ENCODE measurements at places on chromosomes 13 and 19. TPM values are rescaled to one million over a fixed set of nuclear protein-coding genes. Genes with fewer than 3 reads are reported as not detected.

DNA sequence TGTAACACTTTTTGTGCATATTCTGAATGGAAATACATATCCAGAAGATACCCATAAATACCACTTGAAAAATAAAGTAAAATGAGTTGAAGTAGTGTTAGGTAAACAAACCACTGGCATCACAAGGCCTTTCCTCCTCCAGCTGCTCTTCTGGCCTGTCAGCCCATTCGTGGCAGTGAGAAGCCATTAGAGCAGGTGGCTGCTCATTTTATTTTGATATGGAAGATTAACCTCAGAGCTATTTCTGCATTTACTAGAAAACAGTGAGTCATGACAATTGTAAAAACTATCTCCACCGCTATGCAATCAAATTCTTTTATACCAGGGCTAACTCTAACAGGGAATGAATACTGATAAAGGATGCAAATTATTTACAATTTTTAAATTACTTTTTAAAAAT is 2898.1 kb downstream of the PCDH9 start:
- H3K4me1 ChIP-seq: no peaks in the 10 kb centered on the region
- H3K4me3 ChIP-seq: no peak overlapping the region
- no peaks in the 10 kb centered on the region for H3K36me3 ChIP-seq
- H3K27me3 ChIP-seq: no peaks in the 10 kb centered on the region

DNA sequence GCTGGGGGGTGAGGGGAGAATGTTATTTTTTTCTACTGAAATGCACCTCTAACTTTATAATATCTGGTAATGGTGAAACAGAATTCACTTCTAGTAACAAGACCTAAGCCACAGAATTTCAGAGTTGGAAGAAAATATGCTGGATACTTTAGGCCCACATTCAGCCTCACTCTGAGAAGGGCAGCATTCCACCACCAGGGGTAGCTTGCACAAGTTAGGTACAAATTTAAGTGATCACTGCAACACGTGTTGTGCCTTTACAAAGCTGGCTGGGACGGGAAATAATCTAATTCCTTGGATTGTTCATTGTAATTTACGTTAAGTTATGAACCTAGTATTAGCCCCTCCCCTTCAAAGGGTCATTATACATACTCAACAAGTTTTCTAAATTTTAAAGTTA is 192.3 kb downstream of the RGCC start:
- no peaks in the 10 kb centered on the region for H3K36me3 ChIP-seq
- H3K4me1 ChIP-seq: peaks cover 3% of the 10 kb centered on the region
- no peak for DNase-seq
- H3K27ac ChIP-seq: no peak overlapping the region
- H3K4me3 ChIP-seq: no peak overlapping the region

- no peaks in the 10 kb centered on the region for H3K27me3 ChIP-seq
- no peak overlapping the region for H3K27ac ChIP-seq
- H3K4me3 ChIP-seq: no peak overlapping the region
- H3K4me1 ChIP-seq: no peaks in the 10 kb centered on the region
- peaks cover 3% of the 10 kb centered on the region for H3K36me3 ChIP-seq
Measured at GRCh38 chr13:32429433-32429909, 1.5 kb upstream of the N4BP2L1 start.

DNA sequence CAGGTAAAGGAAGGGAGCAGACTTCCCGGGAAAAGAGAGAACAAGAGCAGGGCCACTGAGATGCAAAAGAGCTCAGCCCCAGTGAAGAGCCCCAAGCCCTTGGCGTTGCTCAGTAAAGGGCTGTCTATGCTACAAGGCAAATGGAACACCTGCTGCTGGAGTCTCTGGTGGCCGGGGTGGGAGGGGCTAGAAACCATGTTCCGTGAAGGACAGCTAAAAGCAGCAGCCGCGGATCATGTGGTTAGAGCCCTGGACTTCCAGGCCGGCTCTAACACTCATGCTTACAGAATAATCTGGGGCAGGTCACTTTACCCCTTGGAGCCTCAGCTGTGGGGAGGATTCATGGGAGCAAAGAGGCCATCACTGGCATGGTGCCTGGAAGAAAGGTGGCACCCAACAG is 17.8 kb downstream of the POU2F2 start:
- H3K4me3 ChIP-seq: no peak overlapping the region
- no peaks in the 10 kb centered on the region for H3K36me3 ChIP-seq
- H3K27me3 ChIP-seq: no peaks in the 10 kb centered on the region
- DNase-seq: no peak
- peaks cover 36% of the 10 kb centered on the region for H3K4me1 ChIP-seq

The IZUMO4 gene
- polyA plus RNA-seq: 10.3 TPM

GRCh38 chr13:99357131-99357596 is 50.0 kb upstream of the GPR183 start:
- H3K27ac ChIP-seq: peak overlapping the region; percentile 70
- no peak overlapping the region for H3K4me3 ChIP-seq
- H3K27me3 ChIP-seq: no peaks in the 10 kb centered on the region
- peaks cover 32% of the 10 kb centered on the region for H3K36me3 ChIP-seq
- no peak for DNase-seq

DNA sequence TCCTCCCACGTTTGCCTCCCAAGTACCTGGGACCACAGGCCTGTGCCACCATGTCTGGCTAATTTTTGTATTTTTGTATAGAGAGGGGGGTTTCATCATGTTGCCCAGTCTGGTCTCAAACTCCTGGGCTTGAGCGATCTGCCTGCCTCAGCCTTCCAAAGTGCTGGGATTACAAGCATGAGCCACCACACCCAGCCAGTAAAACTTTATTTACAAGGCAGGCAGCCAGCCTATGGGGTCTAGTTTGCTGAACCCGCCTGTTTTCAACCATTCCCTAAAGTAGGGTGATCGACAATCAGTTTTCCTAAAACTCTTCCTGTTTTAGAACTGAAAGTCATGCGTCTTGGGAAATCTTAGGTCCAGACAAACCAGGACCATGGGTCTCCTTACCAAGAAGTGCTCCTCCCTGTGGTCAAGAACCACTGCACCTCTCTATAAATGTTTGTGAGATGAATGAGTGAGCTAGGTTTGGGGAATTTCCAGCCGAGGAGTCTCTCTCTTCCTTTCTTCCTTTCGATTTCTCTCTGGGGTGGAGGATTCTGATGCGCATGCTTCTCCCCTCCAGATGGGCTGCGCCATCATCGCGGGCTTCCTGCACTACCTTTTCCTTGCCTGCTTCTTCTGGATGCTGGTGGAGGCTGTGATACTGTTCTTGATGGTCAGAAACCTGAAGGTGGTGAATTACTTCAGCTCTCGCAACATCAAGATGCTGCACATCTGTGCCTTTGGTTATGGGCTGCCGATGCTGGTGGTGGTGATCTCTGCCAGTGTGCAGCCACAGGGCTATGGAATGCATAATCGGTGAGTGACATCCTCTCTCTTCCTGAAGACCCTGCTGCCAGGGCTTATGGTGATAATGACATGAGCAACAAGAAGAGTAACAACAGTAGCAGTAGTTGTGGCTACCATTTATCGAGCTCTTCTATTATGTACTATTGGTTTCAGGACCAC is 38.7 kb downstream of the ADGRE1 start:
- H3K27ac ChIP-seq: peak overlapping the region; percentile 59
- H3K27me3 ChIP-seq: peaks cover 11% of the 10 kb centered on the region
- H3K4me1 ChIP-seq: no peaks in the 10 kb centered on the region
- peak overlapping the region; percentile 49 for H3K4me3 ChIP-seq

- no peak overlapping the region for H3K4me3 ChIP-seq
- no peak for DNase-seq
- no peaks in the 10 kb centered on the region for H3K27me3 ChIP-seq
- no peaks in the 10 kb centered on the region for H3K36me3 ChIP-seq
- no peak overlapping the region for H3K27ac ChIP-seq
- no peaks in the 10 kb centered on the region for H3K4me1 ChIP-seq
Measured at GRCh38 chr13:22110368-22110767, 439.5 kb downstream of the FGF9 start.

- no peaks in the 10 kb centered on the region for H3K4me1 ChIP-seq
- no peak overlapping the region for H3K4me3 ChIP-seq
- H3K27me3 ChIP-seq: no peaks in the 10 kb centered on the region
- no peak for DNase-seq
- H3K27ac ChIP-seq: no peak overlapping the region
- H3K36me3 ChIP-seq: peaks cover 18% of the 10 kb centered on the region
Measured at GRCh38 chr13:29538652-29539040, 56.8 kb downstream of the SLC7A1 start.

GRCh38 chr19:17757125-17757524 is 5.8 kb downstream of the FCHO1 start:
- H3K27me3 ChIP-seq: no peaks in the 10 kb centered on the region
- DNase-seq: peak; percentile 76
- 0 out of 2 replicates have a peak, but pooled peaks cover 9% of the 10 kb centered on the region for H3K4me1 ChIP-seq
- H3K27ac ChIP-seq: no peak overlapping the region
- H3K36me3 ChIP-seq: no peaks in the 10 kb centered on the region

GRCh38 chr19:42961119-42961518 is 24.1 kb upstream of the PSG7 start:
- no peaks in the 10 kb centered on the region for H3K27me3 ChIP-seq
- no peak for DNase-seq
- no peak overlapping the region for H3K27ac ChIP-seq
- no peak overlapping the region for H3K4me3 ChIP-seq
- no peaks in the 10 kb centered on the region for H3K36me3 ChIP-seq

- no peak overlapping the region for H3K4me3 ChIP-seq
- peaks cover 37% of the 10 kb centered on the region for H3K36me3 ChIP-seq
- H3K27ac ChIP-seq: peak overlapping the region; percentile 85
- DNase-seq: no peak
Measured at GRCh38 chr13:110471833-110472162, 89.7 kb downstream of the RAB20 start.

GRCh38 chr13:102657630-102658029 is 37.2 kb downstream of the METTL21C start:
- H3K27me3 ChIP-seq: no peaks in the 10 kb centered on the region
- no peak for DNase-seq
- no peak overlapping the region for H3K4me3 ChIP-seq
- no peak overlapping the region for H3K27ac ChIP-seq

DNA sequence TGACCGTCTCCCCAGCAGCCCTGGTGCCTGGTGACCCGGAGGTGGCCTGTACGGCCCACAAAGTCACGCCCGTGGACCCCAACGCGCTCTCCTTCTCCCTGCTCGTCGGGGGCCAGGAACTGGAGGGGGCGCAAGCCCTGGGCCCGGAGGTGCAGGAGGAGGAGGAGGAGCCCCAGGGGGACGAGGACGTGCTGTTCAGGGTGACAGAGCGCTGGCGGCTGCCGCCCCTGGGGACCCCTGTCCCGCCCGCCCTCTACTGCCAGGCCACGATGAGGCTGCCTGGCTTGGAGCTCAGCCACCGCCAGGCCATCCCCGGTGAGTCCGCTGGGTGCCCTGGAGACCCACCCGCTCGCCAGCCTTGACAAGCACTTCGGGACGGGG is 2.2 kb downstream of the MADCAM1 start:
- no peak overlapping the region for H3K4me3 ChIP-seq
- H3K27ac ChIP-seq: no peak overlapping the region
- H3K36me3 ChIP-seq: no peaks in the 10 kb centered on the region
- H3K27me3 ChIP-seq: peaks cover 6% of the 10 kb centered on the region
- H3K4me1 ChIP-seq: no peaks in the 10 kb centered on the region

GRCh38 chr19:17107546-17108452 is 32.2 kb downstream of the MYO9B start:
- H3K4me1 ChIP-seq: peaks cover 13% of the 10 kb centered on the region
- DNase-seq: peak; percentile 57
- no peak overlapping the region for H3K4me3 ChIP-seq
- H3K27ac ChIP-seq: peak overlapping the region; percentile 95
- H3K27me3 ChIP-seq: no peaks in the 10 kb centered on the region
- peaks cover 15% of the 10 kb centered on the region for H3K36me3 ChIP-seq

GRCh38 chr19:14182476-14182875 is 23.5 kb downstream of the ADGRL1 start:
- H3K27me3 ChIP-seq: no peaks in the 10 kb centered on the region
- H3K4me1 ChIP-seq: no peaks in the 10 kb centered on the region
- H3K4me3 ChIP-seq: no peak overlapping the region
- peak; percentile 42 for DNase-seq
- no peaks in the 10 kb centered on the region for H3K36me3 ChIP-seq
- H3K27ac ChIP-seq: no peak overlapping the region

The ELF1 gene
- 11.1 TPM for polyA plus RNA-seq

- no peak overlapping the region for H3K4me3 ChIP-seq
- peaks cover 24% of the 10 kb centered on the region for H3K4me1 ChIP-seq
- H3K27me3 ChIP-seq: no peaks in the 10 kb centered on the region
Measured at GRCh38 chr13:42893214-42893671, 98.8 kb downstream of the EPSTI1 start.

The PRRG2 gene
- polyA plus RNA-seq: 0.42 TPM

DNA sequence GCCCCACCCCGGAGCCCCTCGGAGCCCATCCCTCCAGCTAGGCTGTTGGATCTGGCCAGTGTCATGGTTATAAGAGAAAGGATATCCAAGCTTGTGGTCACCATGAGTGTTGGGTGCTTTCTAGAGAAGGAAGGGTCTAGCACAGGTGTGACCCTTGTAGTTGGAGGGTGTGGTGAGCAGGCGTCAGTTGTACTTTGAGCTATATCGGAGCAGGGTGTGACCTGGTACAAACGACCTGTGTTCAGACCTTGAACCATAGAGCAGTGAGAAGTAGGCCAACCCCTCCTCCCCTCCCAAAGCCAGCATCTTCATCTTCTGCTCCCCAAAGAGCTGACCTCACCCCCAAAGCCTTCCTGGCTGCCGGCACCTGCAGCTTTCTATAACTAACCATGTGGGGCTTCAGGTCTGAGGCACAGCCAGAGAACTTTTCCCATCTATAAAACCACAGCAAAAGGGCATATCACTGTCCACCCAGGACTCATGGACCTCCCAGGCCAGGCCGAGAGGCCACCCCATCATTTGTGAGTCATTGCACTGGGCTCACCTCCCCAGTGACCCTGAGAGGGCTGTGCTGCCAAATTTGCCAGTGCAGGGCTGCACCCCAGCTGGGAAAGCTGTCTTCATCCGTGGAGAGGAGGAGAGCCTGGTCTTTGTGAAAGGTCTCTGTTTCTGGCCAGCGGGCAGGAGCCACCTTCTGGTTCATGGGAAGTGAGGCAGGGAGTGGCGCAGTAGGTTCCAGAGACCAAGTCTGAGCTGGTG is 14.2 kb downstream of the RAB8A start:
- H3K36me3 ChIP-seq: peaks cover 76% of the 10 kb centered on the region
- no peaks in the 10 kb centered on the region for H3K27me3 ChIP-seq
- no peaks in the 10 kb centered on the region for H3K4me1 ChIP-seq

The AMER2 gene
- polyA plus RNA-seq: not detected

The KL gene
- 0.02 TPM for polyA plus RNA-seq

GRCh38 chr19:11227195-11227886 is 12.1 kb upstream of the ANGPTL8 start:
- peaks cover 2% of the 10 kb centered on the region for H3K36me3 ChIP-seq
- no peak overlapping the region for H3K4me3 ChIP-seq
- no peak overlapping the region for H3K27ac ChIP-seq
- no peaks in the 10 kb centered on the region for H3K27me3 ChIP-seq
- peak; percentile 73 for DNase-seq
- no peaks in the 10 kb centered on the region for H3K4me1 ChIP-seq

DNA sequence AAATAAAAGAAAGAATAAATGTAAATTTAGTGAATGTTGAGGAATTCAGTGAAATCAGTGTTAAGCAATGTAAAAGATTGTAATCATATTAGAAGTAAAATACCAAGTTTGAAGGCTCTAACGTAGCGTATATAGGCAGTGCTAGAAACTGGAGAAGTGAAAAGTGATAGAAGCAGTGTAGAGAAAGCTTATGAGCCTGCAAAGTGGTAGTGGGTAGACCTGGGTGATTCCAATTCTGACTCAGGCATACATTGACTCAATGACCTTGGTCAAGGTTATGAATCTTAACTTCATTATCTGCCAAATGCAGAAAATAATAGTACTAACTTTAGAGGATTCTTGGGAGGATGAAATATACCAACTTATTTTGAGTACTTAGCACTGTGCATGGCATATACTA is 4.1 kb downstream of the SLC10A2 start:
- DNase-seq: no peak
- no peak overlapping the region for H3K27ac ChIP-seq
- no peaks in the 10 kb centered on the region for H3K36me3 ChIP-seq
- H3K4me3 ChIP-seq: no peak overlapping the region
